Tibial artery (tissue), 4 donors: ENCODE measurements at places on chromosomes 12 and 14.

GRCh38 chr14:103073367-103073875, 10.6 kb upstream of the LBHD2 start:
- DNase-seq: no peak

DNA sequence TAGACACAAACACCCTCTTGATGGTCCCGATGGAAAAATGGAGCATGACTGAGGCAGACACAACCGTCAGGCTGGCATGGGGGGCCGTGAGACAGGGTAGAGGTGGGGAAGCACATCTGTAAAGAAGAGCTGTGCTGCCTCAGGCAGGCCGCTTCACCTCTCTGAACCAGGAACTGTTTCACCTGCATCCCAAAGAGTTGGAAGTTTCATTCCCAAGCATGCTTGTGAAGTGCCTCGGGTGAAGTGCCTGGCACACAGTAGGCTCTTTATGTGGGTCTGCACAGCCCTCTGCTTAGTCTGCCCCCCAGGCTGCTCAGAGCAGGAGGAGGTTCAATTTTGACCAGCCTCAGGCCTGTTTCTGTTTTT, 685 bp upstream of the SERPINA1 start:
- DNase-seq: no peak

DNA sequence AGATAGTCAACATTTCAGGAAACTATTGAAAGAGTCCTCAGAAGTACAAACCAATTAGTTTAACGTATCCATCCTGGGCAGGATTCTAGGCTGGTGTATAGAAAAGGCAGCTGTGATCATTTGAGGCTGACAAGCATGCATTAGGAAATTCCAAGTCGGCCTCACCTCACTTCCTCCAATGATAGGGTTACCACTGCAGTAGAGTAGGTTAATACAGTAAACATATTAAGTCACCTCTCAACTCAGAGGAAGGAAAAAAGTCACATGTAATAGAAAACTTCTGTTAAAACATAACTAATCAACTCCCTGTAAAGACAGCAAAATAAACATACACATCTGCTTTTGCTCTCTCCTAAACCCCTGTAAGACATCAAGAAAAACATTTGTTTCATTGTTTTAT, 33.5 kb downstream of the MED13L start:
- DNase-seq: no peak

GRCh38 chr14:55713486-55713885, 133.5 kb downstream of the KTN1 start:
- no peak for DNase-seq

GRCh38 chr14:51873221-51873893, 12.9 kb downstream of the GNG2 start:
- no peak for DNase-seq

DNA sequence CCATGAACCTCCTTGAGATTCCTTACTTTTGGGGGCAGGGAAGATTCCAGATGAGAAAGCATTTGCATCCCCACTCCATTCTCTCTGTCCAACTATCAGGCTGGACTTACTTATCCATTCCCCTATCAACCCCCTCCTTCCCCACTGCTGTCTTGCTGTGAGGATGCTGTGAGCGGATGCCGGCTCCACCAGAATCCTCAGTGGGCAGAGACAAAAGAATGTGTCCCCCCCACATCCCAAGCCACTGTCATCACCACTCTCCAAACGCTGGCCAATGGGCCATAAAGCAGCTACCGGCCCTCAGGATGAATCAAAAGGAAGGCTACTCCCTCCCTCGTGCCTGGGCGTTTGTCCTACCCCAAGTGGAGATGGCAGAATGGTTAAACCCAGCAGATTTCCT, 173.0 kb upstream of the NTF3 start:
- DNase-seq: no peak

DNA sequence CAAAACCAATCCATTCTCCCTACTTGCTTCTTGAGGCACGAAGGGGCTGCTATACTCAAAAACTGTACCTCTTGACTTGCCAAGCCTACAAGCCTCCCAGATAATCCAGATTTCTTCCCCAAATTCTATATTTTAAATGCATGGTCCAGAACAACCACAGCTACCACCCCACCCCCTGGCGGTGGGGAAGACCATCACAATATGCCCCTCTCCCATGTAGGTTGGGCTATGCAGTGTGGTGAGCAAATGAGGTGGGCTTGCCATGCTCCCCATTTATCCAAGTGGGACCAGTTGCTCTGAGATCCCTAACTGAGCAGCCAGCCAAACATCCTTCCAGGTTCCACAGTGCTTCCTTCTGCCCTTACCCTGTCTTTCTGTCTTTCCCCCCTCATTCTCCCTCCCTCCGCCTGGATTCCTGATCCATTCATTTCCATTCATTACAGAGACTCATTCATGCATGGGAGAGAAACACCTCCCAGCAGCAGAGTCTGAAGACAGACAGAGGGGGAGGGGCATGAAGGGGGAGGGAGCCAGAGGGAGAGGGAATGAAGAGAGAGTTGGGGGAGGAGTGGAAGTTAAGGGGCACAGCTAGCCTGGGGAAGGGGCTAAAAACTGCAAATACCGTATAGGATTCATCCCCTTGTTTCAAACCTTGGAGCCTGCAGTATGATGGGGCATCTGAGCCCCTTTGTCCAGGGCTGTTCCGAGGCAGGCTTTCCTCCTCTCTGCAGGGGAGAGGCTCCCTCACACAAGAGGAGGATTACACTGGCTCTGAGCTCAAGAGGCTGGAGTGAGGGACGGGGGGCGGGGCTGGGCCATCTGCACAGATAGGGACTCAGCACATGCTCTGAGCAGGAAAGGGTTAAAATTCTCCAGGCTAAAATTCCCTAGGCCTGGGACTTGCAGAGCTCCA, 4.4 kb downstream of the ZNF219 start:
- DNase-seq: no peak

DNA sequence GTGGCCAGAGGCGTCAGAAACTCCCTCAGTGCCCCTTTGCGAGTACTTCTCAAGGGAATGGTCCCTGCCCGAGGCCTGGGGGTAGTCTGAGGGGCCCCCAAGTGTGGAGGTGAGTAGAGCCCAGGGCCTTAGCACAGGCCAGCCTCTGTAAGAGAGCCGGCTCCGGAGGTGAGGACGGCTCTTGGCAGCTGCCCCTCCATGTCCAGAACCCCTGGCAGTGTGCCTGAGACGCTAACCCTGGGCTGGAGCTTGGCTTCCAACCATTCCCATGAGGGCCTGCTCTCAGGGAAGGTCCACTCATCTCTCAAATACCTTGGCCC, 61.7 kb downstream of the PRMT8 start:
- no peak for DNase-seq

DNA sequence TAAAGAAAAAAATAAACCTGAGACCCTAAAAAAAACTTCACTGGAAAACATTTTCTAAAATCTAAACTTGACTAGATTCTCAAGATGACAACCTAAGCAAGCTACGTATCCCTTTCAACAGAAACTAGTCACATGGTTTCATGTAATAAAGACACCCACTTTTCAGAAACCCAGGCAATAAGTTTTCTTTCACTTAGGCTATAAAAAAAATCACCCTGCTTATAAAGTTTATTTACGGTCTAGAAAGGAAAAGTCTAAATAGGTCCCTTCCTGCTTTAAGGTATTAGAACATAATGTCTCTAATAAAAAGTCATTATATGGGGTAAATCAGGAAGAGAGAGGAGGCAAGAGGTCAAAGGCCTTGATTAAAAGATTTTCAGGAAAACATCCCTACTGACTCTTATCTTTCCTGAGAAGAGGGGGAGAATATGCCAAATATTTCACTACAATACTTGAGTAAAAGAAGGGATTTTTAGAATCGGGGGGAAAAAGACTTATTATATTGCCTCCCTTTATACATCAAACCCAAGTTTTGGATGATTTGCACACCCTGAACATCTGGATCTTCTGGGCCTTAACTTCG, 9.5 kb downstream of the CLIP1 start:
- DNase-seq: no peak

GRCh38 chr12:26795910-26796309, 37.1 kb downstream of the ITPR2 start:
- no peak for DNase-seq

GRCh38 chr14:51317373-51317772, 77.3 kb downstream of the TMX1 start:
- DNase-seq: no peak

DNA sequence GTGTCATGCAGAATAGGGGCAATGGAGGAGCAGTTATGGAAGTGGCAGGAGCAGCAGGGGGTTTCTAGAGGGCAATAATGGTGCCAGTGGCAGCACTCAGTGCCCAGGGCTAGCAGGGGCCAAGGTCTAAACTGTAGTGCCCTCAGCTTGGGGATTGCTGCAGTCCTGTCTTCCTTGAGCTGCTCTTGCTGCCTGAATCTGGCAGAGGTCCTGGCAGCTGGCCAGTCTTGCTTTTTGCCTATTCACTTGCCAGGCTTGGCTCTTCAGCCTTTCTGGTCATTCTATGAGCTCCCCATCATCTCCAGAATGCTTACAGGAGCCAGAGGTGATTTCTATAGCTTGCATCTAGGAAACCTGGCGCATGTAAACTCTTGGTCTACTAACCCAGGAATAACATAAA, 72.0 kb downstream of the SUDS3 start:
- DNase-seq: no peak

GRCh38 chr12:108390495-108391203, 51.5 kb upstream of the CMKLR1 start:
- DNase-seq: no peak

GRCh38 chr12:64714551-64714968, 44.6 kb downstream of the GNS start:
- DNase-seq: no peak

DNA sequence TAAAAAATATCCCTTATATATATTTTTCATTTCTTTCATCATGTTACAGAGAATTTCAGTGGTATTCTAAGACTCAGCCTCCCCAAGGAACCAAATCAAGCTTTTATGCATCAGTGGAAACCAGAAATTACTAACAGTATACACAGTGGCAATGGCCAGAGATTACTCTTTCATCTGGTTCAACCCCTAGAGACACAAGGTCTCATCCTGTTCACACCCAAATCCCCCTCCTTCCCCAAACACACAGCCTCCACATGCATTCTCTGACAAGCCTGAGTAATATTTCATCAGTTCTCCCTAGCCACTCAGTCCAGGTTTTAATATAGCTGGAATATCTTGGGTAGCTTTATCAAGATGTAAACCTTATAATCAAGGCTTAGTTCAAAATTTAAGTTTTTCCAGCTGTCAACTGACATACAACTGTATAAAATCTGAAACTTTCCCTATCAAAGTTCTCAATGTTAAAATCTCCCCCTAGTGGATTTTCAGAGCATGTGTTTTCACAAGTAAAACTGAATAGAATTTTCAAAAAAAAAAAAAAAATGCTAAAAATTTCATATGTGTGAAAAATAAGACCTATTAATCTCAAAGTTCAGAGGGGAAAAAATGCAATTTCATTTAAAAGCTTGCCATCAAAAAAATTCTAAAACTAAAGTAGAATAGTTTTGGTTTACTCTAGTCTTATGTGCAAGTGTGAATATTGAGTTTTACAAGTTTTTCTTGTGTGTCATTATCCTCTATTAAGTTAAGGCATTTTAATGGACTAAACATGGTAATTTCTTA, 10.5 kb upstream of the SSTR1 start:
- DNase-seq: no peak

- no peak for DNase-seq
Observed at GRCh38 chr12:111072299-111072698, 151.9 kb upstream of the MYL2 start.

GRCh38 chr14:54335569-54336155, 61.1 kb upstream of the CDKN3 start:
- DNase-seq: no peak

DNA sequence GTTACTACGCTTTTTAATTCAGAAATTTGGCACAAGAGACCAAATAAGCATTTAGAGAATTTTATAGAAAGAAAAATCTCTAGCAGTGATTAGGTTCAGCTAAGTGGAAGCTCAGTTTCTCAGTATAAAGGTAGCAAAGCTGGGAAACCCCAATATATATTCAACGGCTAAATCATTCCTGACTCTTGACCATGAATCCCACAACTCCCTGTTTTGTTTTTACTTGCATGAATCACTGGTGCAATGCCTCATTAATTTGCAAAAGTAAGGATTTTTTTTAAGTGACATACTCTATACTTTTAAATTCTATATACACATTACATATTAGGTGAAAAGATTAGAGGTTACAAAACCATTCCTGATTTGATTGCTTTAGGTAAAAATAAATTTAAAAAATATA, 74.3 kb upstream of the PLEKHG7 start:
- no peak for DNase-seq

DNA sequence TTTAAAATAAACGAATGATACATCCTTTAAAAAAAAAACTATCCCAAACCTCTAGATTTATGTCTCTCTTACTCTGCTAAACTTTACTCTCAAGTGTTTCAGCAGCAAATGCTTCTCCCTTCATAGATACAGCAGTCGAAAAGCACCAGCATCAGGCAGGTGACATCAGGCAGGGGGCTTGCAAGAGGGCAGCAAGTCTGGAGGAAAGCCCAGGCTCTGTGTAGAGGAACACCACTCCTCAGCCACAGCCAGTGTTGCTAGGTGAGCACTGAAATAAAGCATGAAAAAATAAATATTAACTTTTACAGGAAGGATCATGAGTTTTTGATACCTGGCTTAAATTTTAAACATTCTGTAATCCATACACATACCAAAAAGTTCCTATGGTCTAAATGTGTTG, 419.4 kb downstream of the GALC start:
- no peak for DNase-seq

- peak; percentile 35 for DNase-seq
Observed at GRCh38 chr14:91931478-91932088, 15.9 kb downstream of the FBLN5 start.

DNA sequence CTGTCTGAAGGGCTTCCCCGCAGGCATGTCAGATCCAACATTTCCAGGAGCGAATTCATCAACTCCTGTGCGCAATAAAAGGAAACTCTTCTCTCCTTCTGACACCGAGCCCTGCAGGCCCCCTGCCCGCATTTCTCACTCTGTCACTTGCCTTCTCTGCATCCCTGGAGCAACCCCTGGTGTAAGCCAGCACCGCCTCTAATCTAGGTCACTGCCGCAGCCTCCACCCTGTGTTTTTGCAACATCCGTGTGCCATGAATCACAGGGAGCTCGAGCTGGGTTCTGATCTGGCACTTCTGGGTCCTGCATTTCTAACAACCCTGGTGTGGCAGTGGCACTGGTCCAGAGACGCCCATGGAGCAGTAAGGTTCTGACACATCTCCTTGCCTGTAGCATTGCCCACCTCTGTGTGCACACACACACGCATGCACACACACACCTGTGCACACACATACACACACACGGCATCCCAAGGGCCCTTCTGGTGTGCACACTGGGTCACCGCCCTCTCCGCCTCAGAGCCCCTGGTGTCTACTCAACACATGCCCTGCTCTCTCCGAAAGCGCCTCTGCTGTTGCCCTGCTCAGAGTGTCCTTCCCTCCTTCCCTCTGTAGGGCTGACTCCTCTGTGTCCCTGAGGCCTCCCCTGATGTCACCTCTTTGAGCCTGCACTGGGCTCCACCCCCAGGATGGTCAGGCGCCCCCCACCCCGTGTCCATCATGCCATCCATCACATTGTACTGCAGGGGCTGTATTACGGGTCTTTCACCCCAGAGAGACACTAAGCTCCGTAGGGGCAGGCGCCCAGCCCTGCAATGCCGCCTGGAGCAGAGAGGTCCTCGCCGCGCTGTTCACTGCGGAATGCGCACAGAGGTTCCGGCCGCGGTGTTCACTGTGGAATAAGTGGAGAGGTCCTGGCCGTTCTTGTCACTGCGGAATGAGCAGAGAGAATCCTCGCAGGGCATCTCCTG, 111.4 kb upstream of the SFSWAP start:
- no peak for DNase-seq
